ENCODE measurements at places on chromosomes 6 and 20.

- DNase-seq = no peak
These were observed 510.2 kb upstream of the SULF2 start for GRCh38 chr20:48295445-48295903.

GRCh38 chr6:135861189-135861588, 9.7 kb downstream of the PDE7B start:
- no peak for DNase-seq

DNA sequence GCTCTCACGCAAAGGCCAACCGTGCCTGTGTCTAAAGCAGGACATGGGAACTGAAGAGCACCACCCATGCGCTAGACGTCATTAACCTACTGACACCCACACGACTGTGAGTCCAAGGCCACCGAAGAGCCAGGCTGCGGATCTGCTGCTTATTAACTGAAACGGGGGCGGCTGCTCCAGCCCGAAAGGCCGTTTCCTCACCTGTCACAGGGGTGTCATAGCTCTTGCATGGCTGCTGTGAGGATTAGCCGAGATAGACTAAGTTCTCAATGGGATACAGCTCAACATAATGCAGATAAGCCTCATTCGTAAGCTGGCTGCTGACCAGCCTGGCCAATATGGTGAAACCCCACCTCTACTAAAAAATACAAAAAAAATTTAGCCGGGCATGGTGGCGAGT, 26.7 kb downstream of the OVOL2 start:
- no peak for DNase-seq

DNA sequence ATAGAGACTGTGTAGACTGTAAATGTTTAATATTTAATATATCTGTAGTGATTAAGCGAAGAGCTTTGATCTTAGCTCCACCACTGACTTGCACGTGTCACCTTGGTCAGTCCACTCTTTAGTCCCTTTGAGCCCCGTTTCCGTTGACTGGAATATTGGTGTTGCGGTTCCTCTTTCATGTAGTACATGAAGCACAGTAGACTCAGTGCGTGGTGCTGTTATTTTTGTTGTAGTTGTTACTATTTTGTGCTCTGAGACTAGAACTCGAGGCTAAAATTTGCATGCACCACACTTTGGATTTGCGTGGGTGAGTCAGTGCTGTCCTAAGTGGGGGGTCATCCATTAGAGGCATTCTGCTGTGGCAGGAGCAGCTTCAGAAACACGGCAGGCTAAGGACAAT, 291.4 kb downstream of the QKI start:
- no peak for DNase-seq

GRCh38 chr20:23654000-23654399, 16.2 kb upstream of the CST3 start:
- no peak for DNase-seq

- DNase-seq = no peak
These were observed 480.9 kb upstream of the MARCKS start for GRCh38 chr6:113375950-113376846.

- DNase-seq = no peak
These were observed 215.5 kb upstream of the SNX9 start for GRCh38 chr6:157607317-157608109.

DNA sequence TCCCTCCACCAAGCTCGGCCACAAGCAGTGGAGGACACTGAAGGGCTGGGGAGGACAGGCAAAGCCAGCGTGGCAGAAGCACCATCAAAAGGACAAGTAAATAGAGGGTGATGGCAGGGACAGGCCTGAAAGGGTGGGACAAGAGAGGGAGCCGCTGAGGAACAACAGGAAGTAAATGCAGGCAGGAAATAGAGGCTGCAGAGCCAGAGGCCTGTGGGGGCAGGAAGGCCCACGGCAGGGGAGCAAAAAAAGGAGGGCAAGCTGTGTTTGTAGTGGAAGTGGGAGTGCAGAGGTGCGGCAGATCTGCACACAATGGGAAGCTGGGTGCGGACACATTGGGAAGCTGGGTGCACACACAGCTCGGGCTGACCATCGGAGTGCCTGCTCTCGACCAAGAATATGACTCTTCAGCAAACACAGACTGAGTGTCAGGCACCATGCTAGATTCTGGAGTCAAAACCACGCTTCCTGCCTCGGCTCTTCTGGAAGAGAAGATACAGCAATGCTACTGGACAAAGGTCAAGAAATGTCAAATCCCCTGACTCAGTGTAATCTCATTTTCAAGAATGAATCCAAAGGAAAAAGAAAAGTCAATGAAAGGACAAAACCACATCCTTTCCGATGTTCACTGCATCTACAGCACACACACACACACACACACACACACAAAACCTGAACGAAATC, 40.4 kb upstream of the RAB22A start:
- no peak for DNase-seq

All from activated CD4-positive, alpha-beta T cell treated with anti-CD3 and anti-CD28 coated beads for 24 hours (primary cell).